ENCODE measurements at places on chromosomes 4 and X. TPM values are rescaled to one million over a fixed set of nuclear protein-coding genes. Genes with fewer than 3 reads are reported as not detected.
A peak's percentile ranks its signal among the peaks of the same experiment; 100 is the strongest.

DNA sequence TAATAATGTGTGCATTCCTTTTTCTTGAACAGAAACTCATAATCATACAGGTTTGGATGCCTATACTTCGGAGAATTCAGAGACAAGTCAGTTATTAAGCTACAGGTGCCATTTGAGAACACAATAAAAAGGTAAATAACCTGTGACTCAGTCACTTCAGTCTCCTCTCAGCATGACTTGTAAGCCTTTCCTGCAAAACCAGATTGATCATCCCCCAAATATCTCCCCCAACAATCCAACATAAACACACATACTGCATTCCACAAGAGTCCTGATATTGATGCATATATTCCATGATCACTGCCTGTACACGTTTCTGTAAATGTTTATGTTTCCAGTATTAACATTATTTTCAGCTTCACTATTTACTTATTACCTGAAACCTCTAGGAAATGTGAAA, 110.8 kb downstream of the PWWP3B start:
- no peak for DNase-seq

DNA sequence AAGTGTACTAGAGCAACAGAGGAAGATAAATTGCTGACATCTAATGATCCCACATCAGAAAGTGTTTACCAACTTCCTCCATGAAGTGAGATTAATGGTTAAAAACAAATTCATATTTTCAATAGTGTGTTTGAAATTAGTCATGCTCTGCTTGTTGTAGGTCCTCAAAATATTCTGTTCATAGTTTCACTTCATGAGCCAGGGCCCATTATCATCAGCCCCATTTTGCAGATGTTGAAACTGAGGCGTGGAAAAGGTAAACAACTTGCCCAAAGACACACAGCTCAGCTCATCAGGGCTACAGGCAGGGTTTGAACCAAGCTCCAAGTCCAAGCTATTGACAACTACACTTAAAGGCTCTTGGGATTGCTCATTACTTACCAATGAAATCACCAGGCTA, 103.5 kb upstream of the PPARGC1A start:
- DNase-seq = no peak

GRCh38 chr4:77385124-77385969, 220.3 kb upstream of the CXCL13 start:
- peak; percentile 74 for DNase-seq

DNA sequence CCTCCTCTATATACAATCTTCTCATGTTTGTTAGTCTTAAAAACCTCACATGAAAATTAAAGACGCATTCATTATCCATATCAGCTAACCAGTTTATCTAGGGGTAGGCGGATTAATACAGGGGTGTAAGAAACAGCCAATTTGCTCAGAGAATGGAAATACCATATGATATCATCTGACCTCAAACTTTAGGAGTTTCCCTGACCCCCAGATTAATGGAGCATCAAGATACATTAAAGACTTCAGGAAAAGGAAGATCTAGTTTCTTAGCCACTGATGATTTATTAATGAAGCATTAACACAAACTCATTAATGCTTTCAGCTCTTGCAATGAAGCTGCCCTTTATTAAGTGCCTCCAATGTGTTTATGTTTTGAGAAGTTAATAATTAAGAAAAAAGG, 67.5 kb downstream of the CAMK2D start:
- no peak for DNase-seq

DNA sequence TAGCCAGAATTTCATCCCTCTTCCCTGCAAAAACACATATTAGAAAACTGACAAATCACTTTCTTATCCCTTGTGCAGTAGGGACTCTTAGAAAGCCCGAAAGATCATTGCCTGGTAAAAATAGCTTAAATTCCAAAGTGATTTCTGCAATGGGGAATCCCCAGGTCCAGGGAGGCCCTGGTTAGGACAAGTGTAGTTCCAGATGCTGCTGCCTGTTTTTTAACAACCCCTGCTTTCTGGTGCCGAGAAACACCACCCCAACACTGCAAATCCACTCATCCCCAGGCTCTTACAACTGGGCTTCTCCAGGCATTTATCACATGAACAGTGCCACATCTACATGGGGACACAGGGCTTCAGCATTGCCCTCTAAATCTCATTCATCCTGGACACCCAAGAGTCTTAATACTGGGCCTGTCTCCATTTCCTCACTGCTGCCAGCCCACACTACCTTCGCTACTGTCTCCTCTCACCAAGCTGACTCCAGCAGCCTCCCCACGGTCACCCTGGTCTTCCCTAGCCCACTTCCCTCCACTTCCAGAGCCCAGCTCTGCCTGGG, 112.2 kb upstream of the PSAPL1 start:
- no peak for DNase-seq

GRCh38 chr4:70678383-70678999, 9.8 kb upstream of the UTP3 start:
- DNase-seq = no peak

- peak; percentile 51 for DNase-seq
These were observed 56.2 kb downstream of the CD99L2 start for GRCh38 chrX:150842198-150842685.

The CTAG1B gene
- total RNA-seq = not detected

The RASL11B gene
- total RNA-seq = 0.26 TPM

The TRAM1L1 gene
- total RNA-seq = not detected

The SPATA18 gene
- total RNA-seq = 2.3 TPM
